DMS 273 treated with DMSO at 0.1 percent for 48 hours (cell line): ENCODE measurements at places on chromosomes 2 and 18.

GRCh38 chr18:71899707-71900472 is 644.3 kb downstream of the CBLN2 start:
- no peak for DNase-seq

DNA sequence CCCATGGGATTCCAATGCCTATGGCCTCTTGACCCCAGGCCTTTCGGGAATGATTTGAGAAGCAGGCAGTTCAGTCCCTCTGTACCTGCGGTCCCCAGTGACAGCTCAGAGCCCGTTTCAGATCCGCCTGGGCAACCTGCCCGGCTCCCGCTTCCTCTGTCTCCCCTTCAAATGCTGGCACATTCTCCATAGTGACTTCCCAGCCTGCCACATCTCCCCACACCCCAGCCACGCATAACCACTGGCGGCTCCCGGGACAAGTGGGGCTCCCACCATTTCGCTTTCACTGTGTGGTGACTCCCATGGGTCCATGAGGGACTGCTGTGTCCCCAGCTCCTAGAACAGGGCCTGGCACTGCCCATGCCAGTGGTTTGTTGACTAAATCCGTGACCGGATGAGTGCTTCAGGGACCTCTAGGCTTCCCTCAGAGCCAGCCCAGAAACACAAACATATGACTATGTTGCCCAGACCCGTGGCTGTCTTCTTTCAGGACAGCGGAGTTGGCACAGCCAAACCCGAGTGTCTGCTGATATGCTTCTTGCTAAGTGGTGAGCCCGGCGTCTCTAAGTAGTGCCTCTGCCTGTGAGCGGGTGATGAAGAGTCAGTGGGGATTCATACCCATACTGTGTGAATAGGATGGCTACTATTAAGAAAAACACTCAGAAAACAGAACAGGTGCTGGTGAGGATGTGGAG is 91.2 kb downstream of the GLI2 start:
- no peak for DNase-seq

DNA sequence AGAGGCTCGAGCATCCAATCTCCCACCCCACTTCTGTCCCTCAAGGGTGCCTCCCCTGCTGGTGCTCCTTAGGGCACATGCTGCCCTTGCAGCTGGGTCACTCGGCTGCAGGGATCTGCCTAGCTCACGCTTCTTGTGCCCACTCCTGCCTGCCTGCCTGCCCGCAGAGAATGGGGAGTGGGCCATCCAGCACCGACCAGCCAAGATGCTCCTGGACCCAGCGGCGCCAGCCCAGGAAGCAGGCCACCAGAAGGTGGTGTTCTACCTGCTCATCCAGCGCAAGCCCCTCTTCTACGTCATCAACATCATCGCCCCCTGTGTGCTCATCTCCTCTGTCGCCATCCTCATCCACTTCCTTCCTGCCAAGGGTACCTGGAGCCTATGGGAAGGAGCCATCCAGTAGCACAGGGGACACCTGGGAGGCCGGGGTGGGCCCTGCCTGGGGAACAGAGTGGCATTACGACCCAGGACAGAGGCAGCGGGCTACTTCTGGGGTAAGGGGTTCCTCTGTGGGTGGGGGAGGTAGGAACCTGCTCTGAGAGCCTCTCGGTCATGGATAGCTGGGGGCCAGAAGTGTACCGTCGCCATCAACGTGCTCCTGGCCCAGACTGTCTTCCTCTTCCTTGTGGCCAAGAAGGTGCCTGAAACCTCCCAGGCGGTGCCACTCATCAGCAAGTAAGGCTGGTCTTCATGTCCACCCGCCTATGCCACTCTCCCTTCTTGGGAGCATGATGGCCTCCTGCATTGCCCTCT is 3.4 kb downstream of the CHRNG start:
- DNase-seq = no peak

DNA sequence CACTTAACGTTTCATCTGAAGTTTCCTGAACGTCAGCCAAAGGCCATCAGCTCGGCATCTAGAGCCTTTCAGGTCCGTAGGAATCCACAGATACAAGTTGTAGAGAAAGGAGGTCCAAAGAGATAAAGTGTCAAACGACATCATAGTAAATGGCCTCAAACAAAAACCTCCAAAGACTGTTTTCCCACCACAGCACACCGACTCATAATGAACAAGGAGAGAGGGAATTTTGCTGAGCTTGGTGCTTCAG is 150.3 kb downstream of the PXDN start:
- DNase-seq = no peak

DNA sequence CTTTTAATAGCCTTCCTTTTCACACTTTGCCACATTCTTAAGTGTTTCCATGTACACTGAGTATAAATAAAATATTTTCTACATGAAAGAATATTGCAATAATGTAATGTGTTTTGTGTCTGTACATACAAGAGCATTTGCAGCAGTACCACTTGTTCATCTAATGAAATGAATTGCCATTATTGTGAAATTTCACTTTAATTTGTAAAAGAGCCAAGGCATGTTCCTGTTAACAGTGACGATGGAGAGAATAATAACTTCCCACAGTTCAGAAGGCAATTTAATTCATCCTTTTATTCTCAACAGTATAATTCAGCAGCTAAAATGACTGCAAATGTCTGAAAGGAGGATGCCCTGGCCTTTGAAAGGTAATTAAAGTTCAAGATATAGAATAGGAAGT is 853.9 kb downstream of the LRRTM4 start:
- no peak for DNase-seq

DNA sequence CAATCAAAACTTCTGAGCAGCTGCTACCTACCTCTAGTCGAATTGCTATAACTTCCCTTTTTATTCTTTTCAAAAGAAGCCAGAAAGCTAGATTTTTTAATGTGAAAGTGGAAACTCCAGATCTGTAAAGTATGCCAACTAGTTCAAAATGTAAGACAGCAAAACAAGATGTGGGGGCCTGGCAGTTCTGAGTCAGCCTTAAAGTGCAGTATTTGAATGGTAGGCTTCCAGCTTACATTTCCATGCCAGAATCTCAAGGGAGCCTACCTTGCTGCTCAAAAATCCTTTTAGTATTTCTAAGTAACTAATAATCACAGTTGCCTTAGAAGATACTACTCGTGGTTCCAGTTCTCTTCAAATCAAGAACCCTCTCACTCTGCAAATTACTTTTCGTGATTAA is 1288.7 kb downstream of the LRP1B start:
- DNase-seq = no peak
